Stimulated activated CD4-positive, alpha-beta T cell treated with anti-CD3 and anti-CD28 coated beads, Interleukin-15, amount 100 ng/mL, for 1 hour (primary cell): ENCODE measurements at places on chromosomes 6 and 20.

- peak; percentile 86 for DNase-seq
Measured at GRCh38 chr6:31197559-31198305, 27.2 kb upstream of the POU5F1 start.

DNA sequence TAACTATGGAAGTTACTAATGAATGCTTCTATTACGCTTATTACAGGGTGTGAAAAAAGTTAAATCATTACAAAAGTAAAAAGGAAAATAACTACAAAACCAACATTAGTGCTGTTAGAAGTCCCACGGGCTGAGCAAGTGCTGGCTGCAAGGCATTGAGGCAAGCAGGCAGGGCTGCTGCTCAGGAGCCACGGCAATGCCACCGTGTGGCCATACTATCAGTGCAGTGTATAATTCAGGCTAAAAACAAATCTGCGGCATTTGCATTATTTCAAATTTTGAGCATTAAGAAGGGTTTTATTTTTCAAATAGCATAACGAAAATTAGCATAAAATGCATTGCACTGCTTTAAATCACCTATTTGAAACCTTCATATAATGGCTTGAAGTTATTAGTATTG lies 17.1 kb downstream of the IFNGR1 start:
- DNase-seq, result no peak

DNA sequence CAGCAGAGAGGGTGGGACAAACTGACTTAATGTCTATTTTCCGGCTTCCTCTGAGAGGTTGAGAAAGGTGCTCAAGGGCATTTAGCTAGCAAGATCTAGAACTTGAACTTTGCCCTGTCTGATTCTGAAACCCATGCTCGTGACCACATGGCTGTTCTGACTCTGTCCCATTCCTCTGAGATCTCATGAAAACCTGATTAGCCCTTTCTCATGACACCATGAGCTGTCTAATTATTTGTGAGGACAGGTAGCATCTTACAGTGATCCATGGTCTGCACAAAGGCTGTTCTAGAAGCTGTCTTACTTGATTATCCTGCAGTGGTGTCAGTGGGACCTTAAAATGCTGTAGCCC lies 89.6 kb upstream of the TOX2 start:
- no peak for DNase-seq

- DNase-seq, result no peak
Measured at GRCh38 chr6:39899554-39900295, 34.5 kb downstream of the MOCS1 start.

DNA sequence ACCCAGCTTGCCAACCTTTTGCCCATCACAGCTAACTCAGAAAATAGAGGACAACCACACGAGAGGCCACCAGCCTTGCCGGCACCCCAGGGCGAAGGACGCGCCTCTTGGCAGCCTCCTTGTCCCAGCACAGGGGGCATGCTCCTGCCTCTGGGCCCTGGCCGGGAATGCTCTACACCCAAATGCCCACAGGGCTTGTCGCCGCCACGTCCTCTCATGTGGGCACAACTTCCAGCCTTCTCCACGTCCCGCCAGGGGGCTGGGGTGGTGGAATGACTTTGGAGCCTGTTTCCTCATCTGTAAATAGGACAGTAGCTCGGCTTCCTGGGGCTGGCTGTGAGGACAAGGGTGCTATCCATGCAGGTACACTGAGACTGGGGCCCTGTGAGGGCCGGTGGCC lies 152.4 kb upstream of the MLN start:
- no peak for DNase-seq

DNA sequence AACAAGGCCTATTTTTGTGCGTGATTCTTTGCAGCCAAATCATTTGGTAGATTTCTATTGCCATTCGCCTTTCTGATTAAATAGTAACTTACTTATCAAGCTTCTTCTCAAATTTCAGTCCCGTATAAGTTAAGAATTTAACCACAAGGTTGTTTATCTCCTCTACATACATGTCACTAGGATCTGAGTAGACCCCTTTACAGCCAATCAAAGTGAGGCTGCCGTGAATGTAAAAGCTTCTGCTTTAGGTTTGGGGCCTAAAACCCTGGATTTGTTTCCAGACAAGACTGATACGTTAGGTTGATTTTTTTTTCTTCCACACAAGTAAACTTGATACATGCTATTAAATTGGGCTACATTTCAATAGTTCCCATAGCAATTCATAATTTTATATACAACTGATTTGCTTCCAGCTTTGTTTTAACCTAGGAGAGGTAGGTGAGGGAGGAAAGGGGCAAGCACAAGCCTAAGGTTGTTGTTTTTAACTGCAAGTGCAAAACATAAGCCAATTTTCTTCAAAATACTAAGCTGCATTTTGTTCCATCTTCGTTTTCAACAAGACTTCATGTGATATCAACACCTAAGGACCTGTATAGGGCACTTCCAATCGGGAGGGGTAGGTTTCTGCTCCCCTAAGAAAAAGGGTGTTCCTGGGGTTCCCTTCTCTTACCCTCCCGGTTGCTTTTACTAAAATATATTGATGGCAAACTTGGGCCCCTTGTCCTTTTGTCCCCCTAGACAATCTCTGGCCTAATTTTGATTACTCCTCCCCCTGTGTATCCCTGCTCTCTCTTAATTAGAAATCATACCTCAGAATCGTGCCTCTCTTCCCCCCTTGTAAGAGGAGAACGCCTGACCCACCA lies 1.7 kb downstream of the RANBP9 start:
- DNase-seq, result no peak

DNA sequence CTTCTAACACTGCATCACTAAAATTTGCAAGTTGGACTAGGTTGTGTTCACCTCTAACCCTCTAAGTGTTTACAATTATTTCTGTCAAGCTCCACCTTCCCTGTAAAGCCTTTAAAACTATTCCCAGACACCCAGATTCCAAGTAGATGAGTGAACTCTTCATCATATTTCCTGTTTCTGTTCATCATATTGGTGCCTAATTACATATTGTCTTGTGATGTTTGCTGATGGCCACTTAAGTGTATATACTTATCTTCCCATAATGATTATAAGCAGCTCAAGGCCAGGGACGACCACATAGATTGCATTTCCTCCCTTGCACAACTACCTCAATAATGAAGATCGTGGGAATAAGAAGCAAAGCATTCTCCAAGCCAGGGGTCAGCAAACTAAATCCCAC lies 16.8 kb downstream of the TNFRSF21 start:
- no peak for DNase-seq

GRCh38 chr6:95576218-95576997 lies 927 bp upstream of the MANEA start:
- DNase-seq, result no peak

DNA sequence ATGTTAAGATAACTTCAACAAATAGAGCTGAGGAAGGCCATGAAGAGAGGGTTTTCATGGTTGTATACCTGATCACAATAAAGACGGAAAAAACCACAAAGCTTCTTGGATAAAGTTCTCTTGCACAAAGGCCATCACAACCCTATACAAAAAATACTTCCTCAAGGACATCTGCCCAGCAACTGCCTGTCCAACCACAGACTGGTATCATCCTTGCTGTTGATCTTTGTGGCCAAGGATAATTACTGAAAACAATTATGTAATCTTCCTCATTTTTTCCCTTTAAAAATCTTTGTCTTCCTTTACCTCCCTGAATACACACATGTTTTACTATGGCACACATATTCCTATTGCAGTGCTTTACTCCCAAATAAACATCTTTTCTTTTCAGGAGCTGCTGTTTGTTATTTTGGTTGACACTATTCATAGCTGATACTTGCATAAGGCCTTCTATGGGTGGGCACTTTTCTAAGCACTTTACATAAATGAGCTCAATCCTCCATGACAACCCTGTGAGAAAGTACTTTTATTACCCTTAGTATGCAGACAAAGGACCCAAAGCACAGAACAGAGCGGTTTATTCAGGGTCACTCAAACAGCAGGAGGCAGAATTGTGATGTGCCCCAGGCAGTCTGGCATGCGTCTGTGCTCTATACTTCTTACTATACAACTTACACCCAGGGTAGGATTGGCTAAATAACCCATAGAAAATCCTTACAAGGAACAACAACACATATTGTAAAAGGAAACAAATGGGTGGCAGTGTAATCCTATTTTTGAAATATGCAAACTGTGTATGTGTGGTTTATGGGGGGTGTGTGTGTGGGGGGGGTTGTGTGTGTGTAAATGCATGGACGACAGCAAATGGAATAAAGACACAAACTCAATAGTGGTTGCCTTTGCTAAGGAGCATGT lies 35.1 kb downstream of the SNRNP48 start:
- no peak for DNase-seq

DNA sequence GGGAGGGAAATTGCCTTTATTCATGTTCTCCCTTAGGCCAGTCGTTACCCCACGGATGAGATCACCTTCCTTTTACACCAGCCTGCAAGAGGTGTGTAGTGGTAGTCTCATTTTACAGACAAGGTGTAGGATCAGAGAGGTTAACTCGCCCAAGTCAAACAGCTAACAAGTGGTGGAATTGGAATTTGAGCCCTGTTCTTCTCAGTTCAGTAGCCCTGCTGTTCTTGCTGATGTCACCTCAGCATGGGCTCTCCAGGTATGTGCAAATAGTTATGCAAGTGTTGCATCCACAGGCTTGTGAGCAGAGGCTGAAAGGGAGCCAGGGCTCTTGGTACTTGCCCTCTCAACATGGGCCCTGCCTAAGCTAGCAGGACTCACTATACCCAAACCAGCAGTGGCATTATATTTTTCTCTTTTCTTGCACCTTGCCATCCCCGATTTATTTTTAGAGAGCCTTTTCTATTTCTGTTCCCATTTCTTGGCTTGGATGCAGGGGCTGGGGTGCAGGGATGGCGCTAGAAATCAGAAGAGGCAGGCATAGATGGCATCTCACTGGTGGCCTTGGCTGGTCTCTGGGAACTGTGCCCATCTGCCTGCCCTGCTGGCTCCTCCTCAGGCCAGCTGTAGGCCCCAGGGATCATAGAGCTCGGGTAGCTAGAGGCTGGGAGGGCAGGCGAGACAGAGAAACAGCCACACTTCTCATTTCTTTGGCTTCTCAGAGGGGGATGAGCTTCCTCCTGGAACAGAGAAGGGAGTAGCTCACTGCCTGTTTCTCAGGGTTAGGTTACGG lies 18.2 kb downstream of the PPARD start:
- no peak for DNase-seq

DNA sequence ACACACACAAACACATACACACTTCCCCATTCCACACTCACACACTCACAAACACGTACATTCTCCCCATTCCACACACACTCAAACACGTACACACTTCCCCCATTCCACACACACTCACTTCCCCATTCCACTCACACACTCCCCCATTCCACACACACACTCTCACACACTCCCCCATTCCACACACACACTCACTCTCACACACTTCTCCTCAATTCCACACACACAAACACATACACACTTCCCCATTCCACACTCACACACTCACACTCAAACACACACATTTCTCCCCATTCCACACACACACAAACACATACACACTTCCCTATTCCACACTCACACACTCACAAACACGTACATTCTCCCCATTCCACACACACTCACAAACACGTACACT lies 8.7 kb upstream of the OSBPL2 start:
- no peak for DNase-seq

- DNase-seq, result no peak
Measured at GRCh38 chr6:156832669-156833068, 55.5 kb downstream of the ARID1B start.

DNA sequence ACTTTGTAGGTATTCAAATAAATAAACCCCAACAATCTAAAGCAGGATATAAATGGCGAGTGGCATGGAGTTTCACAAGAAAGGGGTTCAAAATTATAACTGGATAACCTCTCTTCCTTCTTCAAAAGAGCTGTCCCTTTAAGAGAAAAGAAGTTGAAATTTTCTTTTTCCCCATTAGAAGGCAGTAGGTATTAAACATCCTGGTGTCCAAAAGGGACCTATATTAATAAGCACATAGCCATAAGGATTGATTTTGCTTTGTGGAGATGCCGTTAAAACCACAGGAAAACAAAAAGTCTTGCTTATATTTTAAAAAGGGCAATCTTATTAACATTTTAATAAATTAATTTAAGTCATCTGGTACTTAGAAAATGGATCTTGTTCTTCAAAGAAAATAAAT lies 76.5 kb downstream of the LYRM4 start:
- no peak for DNase-seq

DNA sequence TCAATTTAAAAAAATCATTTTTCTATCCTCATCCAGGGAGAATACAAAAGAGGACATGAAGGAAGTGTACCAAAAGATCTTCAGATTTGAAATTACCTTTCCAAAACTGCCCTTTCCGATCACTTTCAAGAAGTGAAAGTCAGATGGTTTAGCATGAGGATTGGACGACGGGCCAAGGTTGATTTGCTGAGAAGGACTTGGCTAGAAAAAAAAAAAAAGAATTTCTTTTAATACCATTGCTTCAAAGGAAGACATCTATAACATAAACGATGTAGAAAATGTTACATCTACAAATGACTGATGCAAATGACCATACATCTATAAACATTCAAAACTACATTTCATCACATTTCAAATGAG lies 120.9 kb upstream of the SLC2A12 start:
- no peak for DNase-seq

DNA sequence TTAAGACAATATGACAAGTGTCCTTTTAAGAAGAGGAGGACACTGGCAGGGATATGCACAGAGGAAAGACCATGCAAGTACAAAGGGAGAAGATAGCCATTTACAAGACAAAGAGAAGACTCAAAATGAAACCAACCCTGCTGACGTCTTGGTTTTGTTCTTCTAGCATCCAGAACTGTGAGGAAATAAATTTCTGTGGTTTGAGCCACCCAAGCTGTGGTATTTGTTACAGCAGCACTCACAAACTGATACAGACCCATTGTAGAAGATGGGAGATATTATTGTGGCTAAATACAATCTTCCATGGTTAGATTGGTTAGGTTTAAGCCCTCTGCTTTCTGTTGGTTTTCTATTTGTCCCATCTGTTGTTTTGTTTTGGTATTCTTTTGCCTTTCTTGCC lies 88.6 kb upstream of the SLC35F1 start:
- no peak for DNase-seq

GRCh38 chr20:24095756-24096155 lies 107.2 kb upstream of the GGTLC1 start:
- DNase-seq, result no peak

DNA sequence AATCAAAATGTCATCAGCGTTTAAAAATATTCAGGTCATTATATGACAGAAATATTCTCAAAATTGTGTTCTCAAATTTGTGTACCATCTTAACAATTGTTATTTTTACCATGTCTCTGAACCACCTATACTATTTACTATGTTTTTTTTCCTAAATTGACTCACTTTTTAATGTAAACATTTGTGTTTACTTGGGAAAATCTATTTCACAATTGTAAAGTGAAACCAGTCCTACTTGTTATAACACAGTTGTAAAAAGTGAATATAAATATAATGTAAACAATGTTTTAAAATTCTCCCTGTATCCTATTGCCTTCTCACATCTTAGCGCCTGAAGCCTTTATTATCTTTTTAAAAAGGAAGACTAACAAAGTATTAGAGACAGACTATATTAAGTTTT lies 83.5 kb downstream of the ADGRG6 start:
- DNase-seq, result no peak

GRCh38 chr6:6688951-6689350 lies 100.4 kb downstream of the LY86 start:
- no peak for DNase-seq

DNA sequence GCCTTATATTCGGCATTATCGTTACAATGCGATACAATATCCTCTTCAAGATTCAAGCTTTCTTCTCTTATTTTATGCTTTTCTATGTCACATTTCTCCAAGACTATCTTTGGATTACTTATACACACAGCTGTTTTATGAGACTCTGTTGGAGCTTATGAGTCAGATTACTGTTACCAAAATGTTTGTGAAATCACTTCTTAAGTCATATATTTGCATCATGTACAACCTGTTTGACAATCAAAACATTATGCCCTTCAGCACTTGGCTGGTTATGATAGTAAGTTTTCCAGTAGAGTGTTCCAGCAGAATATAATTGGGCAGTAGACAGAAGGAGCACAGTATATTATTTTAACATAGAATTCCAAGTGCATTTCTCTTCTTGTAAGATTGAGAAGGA lies 35.2 kb downstream of the BMP6 start:
- no peak for DNase-seq
